Type B pancreatic cell (in vitro differentiated cells): ENCODE measurements at places on chromosomes 4 and X. TPM values are rescaled to one million over a fixed set of nuclear protein-coding genes. Genes with fewer than 3 reads are reported as not detected.

DNA sequence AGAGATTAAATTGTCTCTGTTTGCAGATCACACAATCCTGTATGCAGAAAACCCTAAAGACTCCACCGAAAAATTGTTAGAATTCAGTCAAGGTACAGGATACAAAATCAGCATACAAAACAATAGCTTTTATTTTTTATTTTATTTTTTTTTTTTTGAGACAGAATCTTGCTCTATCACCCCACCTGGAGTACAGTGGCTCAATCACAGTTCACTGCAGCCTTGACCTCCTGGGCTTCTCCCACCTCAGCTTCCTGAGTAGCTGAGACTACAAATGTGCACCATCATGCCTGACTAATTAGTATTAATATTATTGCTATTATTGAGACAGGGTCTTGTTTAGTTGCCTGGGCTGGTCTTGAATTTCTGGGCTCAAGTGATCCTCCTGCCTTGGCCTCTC lies 8.9 kb upstream of the PLXNB3 start:
- H3K4me1 ChIP-seq = no peaks in the 10 kb centered on the region
- H3K36me3 ChIP-seq = no peaks in the 10 kb centered on the region
- H3K4me3 ChIP-seq = no peak overlapping the region
- peaks cover 5% of the 10 kb centered on the region for H3K27me3 ChIP-seq

- no peaks in the 10 kb centered on the region for H3K36me3 ChIP-seq
- H3K27me3 ChIP-seq = peaks cover 13% of the 10 kb centered on the region
- H3K27ac ChIP-seq = no peak overlapping the region
- peaks cover 12% of the 10 kb centered on the region for H3K4me1 ChIP-seq
Measured at GRCh38 chr4:42278709-42279324, 118.5 kb upstream of the SHISA3 start.

DNA sequence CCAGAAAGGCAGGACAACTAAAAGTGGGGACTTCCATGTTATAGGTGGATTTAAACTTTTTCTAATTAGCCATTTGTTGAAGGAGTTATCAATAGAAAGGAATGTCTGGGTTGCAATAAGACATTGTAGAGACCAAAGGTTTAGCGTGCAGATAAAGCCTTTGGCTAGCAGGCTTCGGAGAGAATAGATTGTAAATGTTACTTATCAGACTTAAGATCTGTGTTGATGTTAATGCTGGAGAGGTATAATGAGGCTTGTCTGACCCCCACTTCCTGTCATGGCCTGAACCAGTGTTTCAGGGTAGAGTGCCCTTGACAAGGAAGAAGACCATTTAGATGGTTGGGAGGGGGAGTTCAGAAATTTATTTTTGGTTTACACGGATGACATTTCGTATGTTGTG lies 67.1 kb upstream of the SPIN4 start:
- H3K4me3 ChIP-seq = no peak overlapping the region
- H3K27me3 ChIP-seq = no peaks in the 10 kb centered on the region
- no peak overlapping the region for H3K27ac ChIP-seq
- no peak for DNase-seq

- no peaks in the 10 kb centered on the region for H3K27me3 ChIP-seq
- H3K36me3 ChIP-seq = no peaks in the 10 kb centered on the region
- H3K4me3 ChIP-seq = no peak overlapping the region
- no peak overlapping the region for H3K27ac ChIP-seq
Measured at GRCh38 chrX:129759576-129760061, 20.1 kb upstream of the SASH3 start.

- no peak for DNase-seq
- no peak overlapping the region for H3K4me3 ChIP-seq
- peaks cover 4% of the 10 kb centered on the region for H3K27me3 ChIP-seq
- no peak overlapping the region for H3K27ac ChIP-seq
Measured at GRCh38 chr4:13966231-13967195, 339.0 kb upstream of the BOD1L1 start.

DNA sequence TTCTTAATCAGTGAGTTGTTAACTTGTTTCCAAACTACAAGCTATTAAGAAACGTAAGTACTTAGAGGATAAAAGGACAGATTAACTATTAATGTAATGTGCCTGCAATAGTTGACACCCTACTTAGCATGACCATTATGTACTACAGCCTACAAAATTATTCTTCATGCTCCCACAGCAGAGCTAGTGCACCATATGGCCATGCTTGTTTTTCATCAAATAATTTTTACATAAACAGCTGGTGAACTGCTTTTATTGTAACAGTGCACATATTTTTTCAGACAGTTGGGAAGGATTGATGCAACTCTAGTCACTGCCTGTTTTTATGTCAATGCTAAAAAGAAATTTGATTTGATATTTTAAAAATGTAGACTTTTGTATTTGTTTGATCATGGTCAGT lies 10.2 kb upstream of the MAGEB10 start:
- no peaks in the 10 kb centered on the region for H3K27me3 ChIP-seq
- no peak overlapping the region for H3K27ac ChIP-seq
- H3K36me3 ChIP-seq = no peaks in the 10 kb centered on the region
- no peak overlapping the region for H3K4me3 ChIP-seq
- no peaks in the 10 kb centered on the region for H3K4me1 ChIP-seq
- no peak for DNase-seq

DNA sequence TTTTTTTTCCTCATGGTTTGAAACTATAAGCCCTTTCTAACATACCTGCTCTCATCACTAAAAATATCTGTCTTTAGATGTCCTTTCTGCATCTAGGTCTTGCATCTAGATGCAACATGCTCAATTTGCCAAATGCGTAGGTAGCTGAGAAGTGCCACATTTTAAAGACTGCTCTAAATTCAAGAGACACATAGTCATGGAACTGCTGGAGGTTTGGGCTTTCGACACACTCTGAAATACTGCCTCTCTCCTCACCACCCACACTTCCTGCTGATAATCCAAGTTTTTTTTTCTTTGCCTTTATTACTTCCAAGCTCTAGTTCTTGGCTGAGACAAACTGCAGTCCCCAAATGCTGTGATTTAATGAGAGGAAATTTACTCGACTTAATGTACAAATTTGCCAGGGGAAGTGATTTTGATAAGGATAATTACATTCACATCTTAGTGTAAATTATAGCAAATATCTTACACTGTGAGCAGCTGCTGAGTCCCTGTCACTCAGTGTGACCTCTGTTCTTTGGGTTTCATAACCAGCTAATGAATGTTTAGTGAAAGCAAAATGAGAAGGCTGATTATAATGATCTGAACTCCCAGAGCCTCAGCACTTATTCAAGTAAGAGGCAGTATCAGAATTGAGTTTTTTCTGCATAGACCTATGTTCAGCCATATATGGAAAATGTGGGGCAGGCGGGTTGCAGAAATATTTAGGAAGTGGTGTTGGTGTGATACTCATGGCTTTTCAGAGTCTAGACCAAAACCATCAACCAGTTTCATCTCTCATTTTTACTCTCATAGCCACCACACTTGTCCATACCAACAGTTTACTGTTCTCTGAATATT lies 31.3 kb downstream of the DRD5 start:
- no peaks in the 10 kb centered on the region for H3K36me3 ChIP-seq
- peaks cover 19% of the 10 kb centered on the region for H3K27me3 ChIP-seq
- no peak for DNase-seq
- peaks cover 21% of the 10 kb centered on the region for H3K4me1 ChIP-seq

DNA sequence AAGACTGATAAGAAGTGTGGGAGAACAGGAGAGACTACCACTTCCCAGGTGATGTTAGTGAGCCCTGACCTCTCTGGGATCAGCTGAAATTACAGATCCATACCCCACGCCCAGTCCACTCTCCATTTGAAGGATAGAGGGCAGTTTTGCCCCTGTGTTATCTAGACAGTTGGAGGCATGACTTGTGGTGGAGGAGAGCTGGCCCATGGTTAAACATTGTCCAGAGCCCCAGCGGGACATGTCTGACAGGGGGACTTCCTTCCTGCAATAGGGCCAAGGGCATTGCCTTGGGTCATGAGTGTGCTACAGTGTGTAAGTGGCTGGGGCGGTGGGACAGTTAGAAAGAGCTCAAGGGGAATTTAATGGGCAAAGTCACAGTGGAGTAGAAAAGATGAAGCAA lies 181.1 kb downstream of the MID1IP1 start:
- no peaks in the 10 kb centered on the region for H3K27me3 ChIP-seq
- DNase-seq = no peak
- no peak overlapping the region for H3K4me3 ChIP-seq
- H3K36me3 ChIP-seq = no peaks in the 10 kb centered on the region
- no peak overlapping the region for H3K27ac ChIP-seq

GRCh38 chrX:102599951-102600579 lies 750 bp downstream of the ARMCX5 start:
- no peak for DNase-seq
- peak overlapping the region; percentile 82 for H3K27ac ChIP-seq
- H3K4me3 ChIP-seq = peak overlapping the region; percentile 99
- H3K27me3 ChIP-seq = no peaks in the 10 kb centered on the region

DNA sequence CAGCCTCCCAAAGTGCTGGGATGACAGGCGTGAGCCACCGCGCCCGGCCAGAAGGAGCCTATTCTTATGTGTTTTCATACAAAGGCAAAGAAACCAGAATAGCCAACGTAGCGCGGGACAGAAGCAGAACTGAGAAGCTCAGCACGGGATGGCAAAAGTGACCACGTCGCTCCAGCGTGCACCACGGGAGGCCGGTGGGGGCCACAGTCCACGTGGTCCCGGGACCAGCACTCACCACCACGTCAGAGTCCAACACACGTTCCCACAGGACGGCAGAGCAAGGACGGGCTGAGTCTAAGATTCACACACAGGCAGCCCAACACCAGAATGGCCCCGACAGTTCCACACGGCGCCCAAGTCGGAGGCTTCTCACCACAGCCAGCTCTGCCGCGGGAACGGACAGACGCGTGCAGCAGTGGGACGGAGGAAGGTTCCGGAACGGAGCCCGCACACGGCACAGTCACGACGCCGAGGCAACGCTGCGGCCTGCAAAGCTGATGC lies 18.8 kb upstream of the GTPBP6 start:
- DNase-seq = no peak
- no peaks in the 10 kb centered on the region for H3K4me1 ChIP-seq
- no peak overlapping the region for H3K27ac ChIP-seq

DNA sequence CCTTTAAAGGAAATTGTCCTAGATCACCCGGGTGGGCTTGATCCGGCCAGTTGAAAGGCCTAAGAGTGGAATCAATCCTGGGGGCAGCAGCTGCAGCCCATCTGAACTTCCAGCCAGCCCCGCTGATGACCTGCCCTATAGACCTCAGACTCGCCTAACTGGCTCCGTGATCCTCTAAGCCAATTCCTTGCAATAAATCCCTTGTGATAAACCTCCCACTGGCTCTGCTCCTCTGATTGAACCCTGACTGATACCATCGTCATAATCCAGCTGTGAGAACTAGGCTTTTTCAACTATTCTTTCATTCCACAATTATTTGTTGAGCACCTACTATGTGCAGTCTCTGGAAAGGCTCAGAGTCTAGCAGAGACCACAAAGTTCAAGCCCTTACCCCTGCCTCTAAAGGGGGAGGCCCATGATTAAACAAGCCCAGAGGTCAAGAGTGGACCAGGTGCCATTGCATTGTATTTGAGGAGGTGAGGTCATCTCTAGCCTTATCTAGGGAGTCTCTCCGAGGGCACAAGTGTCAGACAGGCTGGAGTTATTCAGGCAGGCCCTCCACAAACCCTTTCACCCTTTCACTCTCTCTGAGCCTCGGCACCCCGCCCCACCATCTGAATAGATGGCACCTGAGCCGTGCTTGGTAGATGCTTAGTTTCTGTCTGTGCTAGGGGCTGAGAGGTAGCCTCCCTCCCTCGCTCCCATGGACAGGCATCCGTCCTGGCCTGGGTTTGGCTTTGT lies 20.5 kb upstream of the GPR78 start:
- H3K4me3 ChIP-seq = no peak overlapping the region
- H3K27ac ChIP-seq = no peak overlapping the region
- DNase-seq = no peak
- no peaks in the 10 kb centered on the region for H3K27me3 ChIP-seq

GRCh38 chr4:113141901-113142346 lies 92.5 kb downstream of the ANK2 start:
- H3K27me3 ChIP-seq = no peaks in the 10 kb centered on the region
- peak overlapping the region; percentile 9 for H3K27ac ChIP-seq
- no peak for DNase-seq
- H3K36me3 ChIP-seq = no peaks in the 10 kb centered on the region
- no peak overlapping the region for H3K4me3 ChIP-seq

- no peak overlapping the region for H3K4me3 ChIP-seq
- no peak for DNase-seq
- no peaks in the 10 kb centered on the region for H3K27me3 ChIP-seq
- H3K36me3 ChIP-seq = no peaks in the 10 kb centered on the region
Measured at GRCh38 chr4:129543299-129543698, 447.3 kb downstream of the C4orf33 start.

GRCh38 chr4:65600656-65601055 lies 69.6 kb downstream of the EPHA5 start:
- peaks cover 8% of the 10 kb centered on the region for H3K4me1 ChIP-seq
- H3K4me3 ChIP-seq = no peak overlapping the region
- H3K27ac ChIP-seq = no peak overlapping the region
- no peaks in the 10 kb centered on the region for H3K36me3 ChIP-seq
- H3K27me3 ChIP-seq = peaks cover 2% of the 10 kb centered on the region
- no peak for DNase-seq

DNA sequence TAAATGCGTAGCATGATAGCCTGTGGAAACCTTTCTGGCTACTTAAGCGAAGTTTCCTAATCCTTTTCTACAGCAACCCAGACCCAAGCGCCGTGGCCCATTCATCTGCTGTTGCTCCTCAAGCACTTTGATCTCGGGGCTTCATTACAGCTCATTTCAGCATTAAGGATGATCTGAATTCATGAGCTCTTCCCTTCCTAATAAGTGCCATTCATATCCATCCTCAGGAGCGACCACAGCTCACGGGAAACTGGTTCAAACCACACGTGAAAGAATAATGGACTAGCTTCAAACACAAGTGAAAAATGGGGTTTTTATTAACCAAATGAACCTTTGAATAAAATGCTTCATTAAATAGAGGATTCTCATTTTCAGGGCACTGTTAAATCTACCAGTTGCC lies 202.6 kb upstream of the LEF1 start:
- H3K36me3 ChIP-seq = no peaks in the 10 kb centered on the region
- peaks cover 19% of the 10 kb centered on the region for H3K4me1 ChIP-seq
- H3K27me3 ChIP-seq = peaks cover 34% of the 10 kb centered on the region
- no peak overlapping the region for H3K27ac ChIP-seq

- H3K27ac ChIP-seq = peak overlapping the region; percentile 99
- H3K27me3 ChIP-seq = peaks cover 4% of the 10 kb centered on the region
- DNase-seq = no peak
- peaks cover 22% of the 10 kb centered on the region for H3K4me1 ChIP-seq
- peaks cover 16% of the 10 kb centered on the region for H3K36me3 ChIP-seq
- H3K4me3 ChIP-seq = peak overlapping the region; percentile 95
Measured at GRCh38 chr4:113760094-113760794, 1.3 kb downstream of the CAMK2D start.

- no peaks in the 10 kb centered on the region for H3K36me3 ChIP-seq
- DNase-seq = no peak
- no peak overlapping the region for H3K4me3 ChIP-seq
- H3K27ac ChIP-seq = no peak overlapping the region
- no peaks in the 10 kb centered on the region for H3K4me1 ChIP-seq
Measured at GRCh38 chrX:13257223-13258051, 62.4 kb downstream of the ATXN3L start.

The NKAP gene
- 7.0 and 9.1 TPM in 2 replicates for total RNA-seq

The CSN3 gene
- not detected in 2 replicates for total RNA-seq

The BEX2 gene
- total RNA-seq = 24.3 and 39.4 TPM in 2 replicates

The ETNPPL gene
- 2.9 and 86.2 TPM in 2 replicates for total RNA-seq

The FHIP1A gene
- total RNA-seq = 13.2 and 38.9 TPM in 2 replicates

The PDLIM3 gene
- 0.93 and 6.7 TPM in 2 replicates for total RNA-seq

The ZFYVE28 gene
- 3.6 and 7.0 TPM in 2 replicates for total RNA-seq

The ZC4H2 gene
- 12.2 and 21.4 TPM in 2 replicates for total RNA-seq

The TBC1D9 gene
- total RNA-seq = 29.1 and 34.1 TPM in 2 replicates

The ZFP42 gene
- 12.0 and 33.4 TPM in 2 replicates for total RNA-seq
